ENCODE measurements at places on chromosomes 5 and 9.

- DNase-seq: no peak
Observed at GRCh38 chr5:51829230-51829629, 446.0 kb downstream of the ISL1 start.

DNA sequence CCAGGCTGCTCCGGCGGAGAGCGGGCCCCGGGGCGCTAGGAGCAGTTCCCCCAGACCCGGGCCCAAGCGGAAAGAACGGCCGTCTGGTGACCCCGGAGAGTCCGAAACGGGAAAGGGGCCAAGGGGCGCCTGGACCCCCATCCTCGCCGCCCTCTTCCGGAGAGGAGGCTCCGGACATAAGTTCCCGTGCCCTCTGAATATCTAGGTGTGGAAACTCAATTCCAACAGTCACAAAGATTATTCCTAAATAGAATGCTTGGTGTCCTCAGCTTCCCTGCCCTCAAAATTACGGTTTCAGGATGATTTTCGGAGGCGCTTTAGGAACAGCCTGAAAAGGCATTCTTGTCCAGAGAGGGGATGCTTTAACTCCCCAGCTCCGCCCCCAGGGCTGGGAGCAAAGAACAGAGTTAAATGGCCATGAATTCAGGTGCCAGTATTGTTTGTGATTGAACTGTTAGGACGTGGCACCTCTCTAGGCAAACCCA, 681 bp upstream of the LHFPL2 start:
- no peak for DNase-seq

- DNase-seq: no peak
Observed at GRCh38 chr9:107720501-107720900, 230.9 kb upstream of the KLF4 start.

DNA sequence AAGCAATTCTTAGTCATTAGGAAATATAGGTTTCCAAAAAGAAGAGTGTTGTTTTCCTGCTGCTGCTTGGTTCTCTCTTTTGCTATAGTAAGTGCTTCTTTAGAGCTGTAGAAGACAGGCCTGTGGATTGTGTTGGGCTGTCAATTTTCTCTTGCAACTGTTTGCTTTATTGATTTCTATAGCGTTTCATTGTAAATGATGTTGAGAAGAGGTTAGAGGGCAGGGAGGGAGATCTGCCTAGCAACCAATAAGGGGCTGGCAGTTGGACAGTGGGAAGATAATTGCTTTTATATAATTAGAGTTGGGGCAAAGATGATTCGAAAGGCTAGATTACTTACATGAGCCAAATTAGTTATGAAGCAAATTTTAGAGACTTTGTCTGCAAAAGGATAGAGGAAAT, 11.1 kb downstream of the UNC13B start:
- DNase-seq: no peak
